Activated CD4-positive, CD25-positive, alpha-beta regulatory T cell treated with anti-CD3 and anti-CD28 coated beads, Interleukin-2, amount 50 U/mL, for 16 hours (primary cell): ENCODE measurements at places on chromosomes 2 and 18.

DNA sequence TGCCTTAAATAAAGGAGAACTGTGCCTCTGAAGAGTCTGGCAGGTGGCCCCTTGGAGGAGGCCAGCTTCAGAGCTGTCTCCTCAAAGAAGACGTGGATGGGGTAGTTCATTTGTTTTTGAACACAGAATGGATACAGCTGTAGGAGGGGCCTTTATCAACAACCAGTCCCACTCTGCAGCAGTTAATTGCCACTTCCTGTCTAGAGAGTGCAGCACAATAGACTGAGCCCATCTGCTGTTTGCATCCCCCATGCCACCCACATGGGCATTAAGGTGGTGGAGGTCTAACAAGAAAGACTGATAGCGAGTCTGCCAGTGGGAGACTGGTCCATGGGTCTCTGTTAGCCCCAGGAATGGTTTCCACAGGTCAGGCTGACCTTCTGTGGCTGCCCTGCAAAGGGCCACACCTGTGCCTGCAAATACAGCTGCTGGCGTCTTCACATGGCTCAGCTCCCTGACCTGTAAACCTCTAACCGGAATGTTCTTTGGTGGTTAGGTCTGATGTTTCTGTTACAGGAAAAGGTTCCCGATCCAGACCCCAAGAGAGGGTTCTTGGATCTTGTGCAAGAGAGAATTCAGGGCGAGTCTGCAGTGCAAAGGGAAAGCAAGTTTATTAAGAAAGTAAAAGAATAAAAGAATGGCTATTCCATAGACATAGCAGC lies 153.3 kb upstream of the ITGA6 start:
- no peak for DNase-seq

- DNase-seq, result no peak
Measured at GRCh38 chr2:19321946-19322345, 36.5 kb downstream of the OSR1 start.

- DNase-seq, result no peak
Measured at GRCh38 chr2:203143391-203143790, 95.4 kb upstream of the CYP20A1 start.

- DNase-seq, result no peak
Measured at GRCh38 chr2:65548064-65548463, 115.7 kb upstream of the SPRED2 start.

DNA sequence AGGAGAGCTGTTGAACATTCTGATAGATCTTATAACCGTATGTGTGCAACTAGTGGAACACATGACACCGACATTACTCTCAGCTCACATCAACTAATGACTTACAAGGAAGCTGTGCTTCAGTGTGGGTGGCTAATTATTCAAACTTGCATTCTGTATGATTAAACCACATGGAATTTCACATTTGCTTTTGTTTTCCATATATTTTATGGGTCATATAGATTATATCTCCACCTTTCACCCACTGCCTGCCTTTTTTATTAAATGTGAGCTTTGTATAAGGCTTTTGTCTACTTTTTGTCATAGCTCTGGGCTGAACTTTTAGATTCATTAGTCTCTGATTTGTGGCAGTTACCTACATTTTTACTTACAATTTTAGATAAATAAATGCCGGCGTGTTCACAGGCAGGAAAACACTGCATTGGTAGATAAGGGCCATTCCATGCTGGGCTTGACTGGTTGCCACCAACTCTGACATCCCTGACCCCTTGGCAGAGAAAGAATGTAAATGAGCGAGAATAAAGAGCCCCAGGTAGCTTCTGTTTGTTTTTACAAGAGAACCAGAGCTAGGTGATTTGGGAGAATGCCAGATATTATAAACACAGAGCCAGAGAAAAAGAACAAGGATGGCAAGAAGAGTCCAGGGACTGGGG lies 35.7 kb downstream of the LYPD6 start:
- no peak for DNase-seq

DNA sequence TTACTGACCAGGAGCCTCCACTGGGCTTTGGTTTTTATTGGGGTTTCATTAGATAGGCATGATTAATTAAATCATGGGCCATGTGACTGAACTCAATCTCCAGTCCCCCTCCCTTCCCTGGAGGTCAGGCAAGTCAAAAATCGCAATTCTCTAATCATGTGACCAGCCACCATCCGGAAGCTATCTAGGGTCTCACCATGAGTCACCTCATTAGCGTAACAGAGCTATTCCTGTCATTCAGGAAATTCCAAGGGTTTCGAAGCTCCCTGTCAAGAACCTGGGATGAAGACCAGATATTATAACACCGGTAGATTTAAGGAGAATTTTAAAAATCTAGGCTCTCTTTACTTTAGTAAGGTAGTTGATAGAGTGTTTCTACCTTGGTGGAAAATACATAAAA lies 180.3 kb upstream of the TCF4 start:
- no peak for DNase-seq

- no peak for DNase-seq
Measured at GRCh38 chr2:144675731-144676130, 155.8 kb upstream of the ZEB2 start.

GRCh38 chr2:48069769-48070168 lies 163.5 kb upstream of the FBXO11 start:
- DNase-seq, result no peak

DNA sequence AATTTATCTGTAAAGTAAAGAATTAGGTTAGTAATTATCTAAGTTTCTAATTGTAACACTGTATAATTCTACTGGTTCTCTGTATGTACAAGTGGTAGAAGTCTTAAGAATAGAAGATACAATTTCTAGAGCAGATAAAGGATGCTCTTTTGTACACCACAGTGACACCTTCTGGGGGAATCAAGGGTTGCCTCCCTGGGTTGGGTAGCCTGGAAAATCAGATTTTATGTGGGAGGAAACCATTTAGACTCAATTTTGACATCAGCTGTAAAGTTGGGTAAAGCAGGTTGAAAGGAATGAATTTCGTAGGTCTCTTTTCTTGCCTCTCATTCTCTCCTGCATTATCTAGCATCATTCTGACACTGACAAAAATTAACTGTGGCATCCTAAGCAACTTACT lies 354.8 kb downstream of the DCC start:
- no peak for DNase-seq

DNA sequence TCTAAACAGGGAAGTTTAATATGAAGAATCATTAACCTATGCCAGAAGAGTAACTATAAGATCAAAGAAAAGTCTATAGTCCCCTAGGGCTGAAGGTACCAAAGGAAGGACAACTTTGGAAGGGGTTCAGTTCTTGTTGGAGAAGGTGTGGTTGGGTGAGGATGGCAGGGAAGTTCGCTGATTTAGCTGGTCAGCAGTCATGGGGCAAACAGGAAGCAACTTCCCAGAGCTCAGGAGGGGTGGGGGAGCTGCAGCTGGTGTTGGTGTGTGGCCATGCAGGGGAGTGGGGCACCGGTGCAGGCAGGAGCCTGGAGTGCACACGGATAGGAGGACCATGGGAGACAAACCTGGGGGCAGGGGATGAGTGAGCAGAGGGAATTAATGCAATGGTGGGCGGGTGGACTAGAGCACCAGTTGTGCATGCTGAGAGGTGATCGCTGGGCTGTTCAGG lies 34.0 kb downstream of the FHOD3 start:
- DNase-seq, result no peak

- no peak for DNase-seq
Measured at GRCh38 chr18:7877609-7878008, 310.5 kb downstream of the PTPRM start.

DNA sequence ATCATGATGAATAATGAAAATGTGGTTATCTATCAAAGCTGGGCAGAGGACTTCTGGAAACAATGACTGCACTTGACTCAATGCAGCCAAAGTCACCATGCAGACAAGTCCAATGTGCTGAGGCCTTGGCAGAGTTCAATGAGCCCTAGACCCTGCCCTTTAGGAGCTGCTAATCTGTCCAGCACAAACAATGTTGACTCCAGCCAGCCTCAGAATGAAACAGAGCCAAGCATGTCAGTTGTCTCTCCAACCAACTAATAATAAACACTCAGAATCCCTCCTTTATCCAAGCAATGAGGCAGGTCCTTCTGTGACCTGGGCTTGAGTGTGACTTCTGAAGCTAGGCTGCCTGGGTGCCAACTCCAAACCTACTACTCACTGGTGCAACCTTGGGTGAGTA lies 270.6 kb downstream of the BCL11A start:
- DNase-seq, result no peak

GRCh38 chr2:69559442-69560146 lies 83.9 kb downstream of the AAK1 start:
- no peak for DNase-seq

- DNase-seq, result no peak
Measured at GRCh38 chr2:168545439-168546082, 89.5 kb downstream of the CERS6 start.

- no peak for DNase-seq
Measured at GRCh38 chr2:101737478-101738255, 40.2 kb downstream of the MAP4K4 start.

- DNase-seq, result no peak
Measured at GRCh38 chr2:202965810-202966460, 48.7 kb upstream of the NBEAL1 start.

GRCh38 chr2:171134624-171135230 lies 26.0 kb downstream of the TLK1 start:
- DNase-seq, result no peak

DNA sequence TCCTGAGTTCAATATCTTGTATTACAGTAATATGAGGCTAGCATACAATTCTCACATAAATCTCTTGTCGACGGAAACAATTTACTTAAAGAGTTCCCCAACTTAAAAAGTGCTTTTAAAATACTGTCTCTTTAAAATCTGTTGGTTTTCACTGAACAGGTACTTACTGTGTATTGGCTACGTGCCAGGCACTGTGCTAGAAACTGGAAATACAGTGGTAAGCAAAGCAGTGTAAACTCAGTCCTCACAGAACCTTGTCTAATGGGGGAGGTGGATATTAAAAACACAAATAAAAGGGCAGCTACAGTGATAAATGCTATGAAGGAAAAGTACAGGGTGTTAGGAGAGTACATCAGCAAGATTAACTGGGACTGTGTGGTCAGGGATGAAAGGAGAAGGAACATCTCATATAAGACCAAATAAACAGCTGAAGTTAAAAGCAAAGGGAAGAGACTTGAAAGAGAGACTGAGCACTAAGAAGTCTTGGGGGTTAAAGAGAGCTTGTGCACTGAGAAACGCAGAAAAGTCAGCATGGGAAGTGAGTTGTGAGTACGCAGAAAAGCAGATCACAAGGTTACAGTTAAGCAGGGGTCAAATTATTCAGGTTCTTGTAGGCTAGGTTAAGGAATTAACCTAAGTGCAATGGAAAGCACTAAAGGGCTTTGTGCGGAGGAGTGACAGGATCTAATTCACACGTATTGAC lies 52.5 kb downstream of the USP40 start:
- no peak for DNase-seq

DNA sequence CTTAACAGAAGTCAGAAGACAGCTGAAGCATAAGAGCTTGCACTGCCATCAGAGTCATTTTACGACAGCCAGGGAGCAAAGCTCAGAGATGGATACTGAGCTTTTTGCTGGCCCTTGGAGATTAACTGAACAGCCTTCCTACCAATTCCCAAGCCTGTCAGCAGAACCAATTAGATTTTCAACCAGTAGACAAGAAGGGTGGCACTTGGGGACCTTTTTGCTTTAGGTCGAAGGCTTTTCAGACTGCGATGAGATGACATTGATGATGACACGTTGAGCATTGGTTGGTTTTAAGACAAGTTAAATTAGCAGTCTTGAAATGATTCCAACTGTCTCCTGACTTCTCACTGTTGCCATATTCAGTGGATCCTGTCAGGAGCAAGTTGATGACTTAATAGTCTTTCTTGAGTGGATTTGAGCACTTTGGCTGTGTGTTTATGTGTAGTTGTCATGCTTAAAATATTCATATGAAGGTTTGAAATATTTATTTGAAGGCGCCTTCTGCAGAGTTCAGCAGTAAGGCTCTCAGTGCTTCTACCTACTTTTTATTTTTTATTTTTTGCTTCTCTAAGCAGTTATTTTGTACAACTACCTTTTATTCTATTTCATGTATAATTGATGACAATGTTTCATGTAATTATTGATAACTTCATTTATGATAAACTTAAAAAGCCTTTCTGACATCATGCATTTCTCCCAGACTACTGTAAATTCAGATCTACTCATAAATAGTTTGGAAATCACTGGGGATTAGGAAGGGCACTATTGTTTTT lies 256.7 kb downstream of the CAMKMT start:
- DNase-seq, result no peak

GRCh38 chr2:199811346-199811745 lies 39.6 kb downstream of the FTCDNL1 start:
- DNase-seq, result no peak

GRCh38 chr18:46393230-46393629 lies 263.8 kb downstream of the LOXHD1 start:
- no peak for DNase-seq

DNA sequence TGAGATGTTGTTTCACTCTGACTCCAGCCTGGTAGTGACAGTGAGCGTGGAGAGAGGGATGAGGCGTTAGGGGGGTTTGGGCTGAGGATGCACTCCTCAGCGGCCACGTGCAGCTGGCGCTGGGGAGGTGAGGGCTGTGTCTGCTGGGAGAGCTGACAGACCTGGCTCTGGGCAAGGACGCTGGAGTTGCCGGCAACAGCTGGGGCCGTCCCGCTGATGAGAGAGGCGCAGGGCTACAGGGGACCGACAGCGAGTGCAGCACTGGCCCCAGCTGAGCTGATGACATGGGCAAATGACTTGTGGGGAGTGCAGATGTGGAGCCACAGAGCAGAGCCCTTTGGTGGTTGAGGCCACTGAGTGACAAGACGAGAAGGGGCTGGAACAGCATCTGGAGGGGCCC lies 38.4 kb downstream of the COA5 start:
- no peak for DNase-seq

- DNase-seq, result no peak
Measured at GRCh38 chr2:179036353-179036905, 13.5 kb downstream of the CCDC141 start.

DNA sequence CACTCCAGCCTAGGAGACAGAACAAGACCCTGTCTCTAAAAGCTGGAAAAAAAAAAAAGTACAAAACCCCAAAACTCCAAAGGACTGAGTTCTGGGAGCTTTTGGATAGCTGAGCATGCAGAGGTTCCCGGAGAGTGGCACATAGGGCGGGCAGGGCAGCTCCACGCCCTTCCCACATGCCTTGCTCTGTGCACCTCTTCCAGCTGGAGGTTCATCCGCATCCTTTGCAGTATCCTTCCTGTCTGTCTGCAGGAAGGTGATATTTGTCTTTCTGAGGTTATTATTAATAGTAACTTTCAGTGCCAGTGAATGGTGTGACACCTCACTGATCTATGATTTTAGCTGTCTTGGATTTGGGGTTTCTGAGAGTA lies 70.2 kb downstream of the INPP4A start:
- DNase-seq, result no peak

DNA sequence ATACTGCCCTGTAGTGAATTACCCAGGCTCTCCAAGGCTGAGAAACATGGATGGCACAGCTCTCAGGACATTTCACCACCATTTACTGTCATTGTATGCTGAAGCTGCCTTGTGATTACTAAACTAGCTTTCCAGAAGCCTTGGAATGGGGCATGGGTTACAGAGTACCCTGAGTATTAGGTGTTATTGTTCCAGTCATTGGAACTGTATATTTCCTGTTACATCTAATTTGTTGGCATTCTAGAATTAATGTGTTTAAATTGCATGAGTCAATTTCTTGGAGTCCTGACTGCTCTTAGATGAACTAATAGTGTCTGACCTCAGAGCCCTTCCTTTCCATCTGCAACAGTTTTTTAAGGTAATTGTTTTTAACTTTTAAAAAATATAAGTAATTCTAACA lies 9.0 kb downstream of the DGUOK start:
- DNase-seq, result no peak

- no peak for DNase-seq
Measured at GRCh38 chr2:30455114-30455738, 8.2 kb downstream of the LCLAT1 start.
